Large intestine (tissue), 12 donors: ENCODE measurements at places on chromosomes 6 and 20. TPM values are rescaled to one million over a fixed set of nuclear protein-coding genes. Genes with fewer than 3 reads are reported as not detected.

Gene PRDM13
- polyA plus RNA-seq = 0.03 TPM

Gene WFDC5
- polyA plus RNA-seq = not detected

Gene NFS1
- 32.1 TPM for polyA plus RNA-seq

Gene LAMA4
- 57.6 TPM for polyA plus RNA-seq

Gene USP49
- polyA plus RNA-seq = 5.3 TPM

Gene SLC17A3
- polyA plus RNA-seq = 0.43 TPM

Gene TMEM14C
- polyA plus RNA-seq = 144 TPM

DNA sequence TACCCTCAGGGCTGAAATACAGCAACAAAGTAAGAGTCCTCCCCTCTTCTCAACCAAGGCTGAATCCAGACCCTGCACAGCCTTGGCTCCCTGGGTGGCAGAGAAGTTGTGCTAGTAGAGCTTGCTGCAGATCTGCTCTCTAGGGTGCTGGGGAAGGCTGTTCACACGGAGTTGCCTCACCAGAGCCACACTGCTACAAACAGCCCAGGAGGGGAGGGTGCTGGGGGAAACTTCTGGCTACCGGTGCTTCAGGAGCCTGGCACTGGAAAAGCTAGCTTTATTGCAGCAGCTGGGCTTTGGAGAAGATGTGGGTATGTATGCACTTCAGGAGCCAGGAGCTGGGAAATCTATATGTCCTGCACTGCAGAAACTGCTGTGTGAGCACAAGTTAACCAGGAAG lies 37.6 kb upstream of the SUPT3H start:
- no peak for DNase-seq

DNA sequence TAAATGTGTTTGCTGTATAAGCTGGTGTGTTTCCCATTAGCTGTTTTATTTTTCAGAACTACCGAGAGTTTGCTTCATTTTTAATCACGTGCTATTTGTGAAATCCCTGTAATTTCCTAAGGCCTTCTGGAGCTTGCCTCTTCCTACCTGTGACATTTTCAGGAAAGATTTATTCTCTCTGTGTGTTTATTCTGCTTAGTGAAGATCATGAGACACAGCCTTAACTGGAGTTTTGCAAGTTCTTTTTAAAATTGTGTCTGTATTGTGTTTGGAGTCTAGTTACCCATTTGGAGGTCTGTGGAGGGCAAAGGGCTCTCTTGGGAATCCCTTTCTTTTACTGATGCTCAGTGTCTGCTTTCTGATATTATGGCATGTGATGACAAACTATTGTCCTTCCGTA lies 359.1 kb upstream of the FLRT3 start:
- DNase-seq = no peak

DNA sequence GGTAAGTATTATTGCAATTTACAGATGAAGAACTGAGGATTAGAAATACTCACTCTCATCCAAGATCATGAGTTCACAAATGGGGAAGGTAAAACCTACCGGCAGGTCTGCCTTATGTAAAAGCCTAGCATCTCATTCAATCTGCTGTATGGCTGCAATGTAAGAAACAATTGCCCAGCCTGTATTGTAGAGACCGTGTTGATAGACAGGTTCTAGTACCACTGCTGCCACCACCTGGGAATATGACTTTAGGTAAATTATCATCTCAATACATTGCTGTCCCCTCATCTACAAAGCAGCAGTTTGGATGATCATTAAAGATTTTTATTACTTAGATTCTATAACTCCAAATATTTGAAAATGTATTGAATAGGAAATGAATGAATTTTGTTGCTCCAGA lies 23.3 kb upstream of the ARHGAP18 start:
- DNase-seq = no peak

DNA sequence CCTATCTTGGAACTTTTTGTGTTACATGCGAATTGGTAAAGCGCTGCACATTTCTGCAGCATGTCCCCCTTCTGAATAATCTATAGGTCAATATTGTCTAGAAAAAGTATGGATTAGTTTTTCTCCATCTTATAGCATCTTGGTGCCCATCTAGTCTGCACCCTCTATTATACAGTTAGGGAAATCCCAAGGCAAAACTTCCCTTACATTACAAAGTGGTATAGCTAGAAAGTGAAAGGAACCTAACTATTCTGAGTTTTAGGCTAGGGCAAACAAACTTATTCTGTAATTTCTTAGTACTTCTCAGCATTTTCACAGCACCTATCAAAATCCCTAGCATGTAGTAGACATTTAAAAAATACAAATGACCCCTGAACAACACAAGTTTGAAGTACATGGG lies 133.5 kb upstream of the CCDC28A start:
- no peak for DNase-seq

GRCh38 chr6:167990016-167990945 lies 7.2 kb upstream of the KIF25 start:
- no peak for DNase-seq

DNA sequence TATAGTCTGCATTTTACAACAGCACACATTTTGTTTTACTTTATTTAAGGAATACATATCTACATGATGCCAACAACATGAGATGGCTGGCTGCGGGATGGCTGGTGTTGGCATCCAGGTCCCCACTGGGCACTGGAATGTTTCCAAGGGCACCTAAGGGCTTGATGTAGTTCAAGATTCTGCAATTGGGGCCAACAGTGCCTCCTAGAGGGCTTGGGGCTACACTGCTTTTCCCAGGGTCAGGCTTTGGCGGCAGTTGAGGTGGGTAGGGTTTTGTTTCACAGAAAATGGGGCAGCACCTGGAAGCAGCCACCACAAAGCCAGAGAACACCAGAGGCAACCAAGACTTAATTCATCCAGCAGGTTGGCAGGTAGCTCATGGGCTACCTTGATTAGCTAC lies 202.2 kb upstream of the PRND start:
- no peak for DNase-seq

- DNase-seq = no peak
These were observed 10.9 kb upstream of the MAS1 start for GRCh38 chr6:159879856-159880255.

GRCh38 chr20:35467339-35468224 lies 12.2 kb downstream of the CEP250 start:
- DNase-seq = peak; percentile 62

- peak; percentile 82 for DNase-seq
These were observed 50.5 kb downstream of the KCNK5 start for GRCh38 chr6:39178804-39179203.

DNA sequence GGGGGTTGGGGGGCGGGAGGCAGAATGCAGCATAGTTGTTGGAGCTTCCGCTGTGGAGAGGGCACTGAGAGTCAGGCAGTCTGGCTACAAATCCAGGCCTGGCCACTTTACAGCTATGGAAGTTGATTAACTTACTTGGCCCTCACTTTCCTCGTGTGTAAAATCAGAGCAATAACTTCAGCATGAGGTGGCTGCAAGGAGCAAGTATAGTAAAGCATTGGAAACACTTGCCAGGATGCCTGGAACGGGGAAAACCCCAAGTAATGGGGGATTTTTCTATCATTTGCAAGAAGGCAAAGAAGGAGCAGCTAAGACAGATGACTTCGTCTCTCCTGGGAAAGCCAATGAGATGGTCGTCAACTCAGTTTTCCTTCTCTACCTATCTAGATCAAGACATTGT lies 35.8 kb downstream of the AGPAT4 start:
- DNase-seq = no peak

GRCh38 chr6:52352239-52353018 lies 9.5 kb upstream of the PAQR8 start:
- no peak for DNase-seq

- no peak for DNase-seq
These were observed 54.8 kb downstream of the NFATC2 start for GRCh38 chr20:51487565-51488268.

DNA sequence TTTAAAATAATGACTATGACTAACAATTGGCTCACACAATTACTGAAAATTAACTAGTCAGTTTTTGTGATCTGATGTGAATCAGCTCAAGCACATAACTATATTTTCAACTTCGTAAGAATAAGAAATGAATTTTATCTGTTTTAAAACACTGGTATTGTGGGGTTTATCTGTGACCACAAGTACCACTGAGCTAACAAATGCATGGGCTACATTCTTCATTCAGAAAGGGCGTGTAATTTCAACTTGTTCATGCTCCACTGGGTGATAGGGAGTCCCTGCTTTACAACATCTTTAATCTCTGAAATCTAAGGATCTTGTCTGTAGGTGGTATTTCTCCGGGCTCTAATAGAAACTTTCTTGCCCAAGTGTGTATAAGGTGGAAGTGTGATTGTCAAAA lies 1311.5 kb upstream of the GJE1 start:
- no peak for DNase-seq

GRCh38 chr20:50915424-50915823 lies 15.8 kb downstream of the ADNP start:
- DNase-seq = no peak

- DNase-seq = no peak
These were observed 44.2 kb upstream of the SCRT2 start for GRCh38 chr20:719816-720215.

DNA sequence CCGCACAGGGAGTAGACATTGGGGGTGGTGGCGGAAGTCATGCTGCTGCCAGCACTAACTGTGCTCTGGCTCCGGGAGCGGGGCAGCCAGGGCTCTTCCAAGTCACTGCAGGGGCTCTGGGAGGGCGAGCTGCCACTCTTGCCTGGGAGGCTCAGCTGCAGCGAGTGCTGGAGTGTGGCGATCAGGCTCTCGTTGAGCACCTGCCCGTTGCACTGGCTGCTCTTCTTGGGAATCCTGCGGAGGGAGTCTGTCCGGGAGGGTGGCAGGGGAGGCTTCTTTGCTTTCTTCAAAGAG lies 28.0 kb downstream of the HEBP2 start:
- no peak for DNase-seq

- DNase-seq = no peak
These were observed 71.8 kb upstream of the PHACTR2 start for GRCh38 chr6:143605906-143606521.

- DNase-seq = no peak
These were observed 2.7 kb upstream of the HACE1 start for GRCh38 chr6:104862456-104862855.

- no peak for DNase-seq
These were observed 47.5 kb downstream of the EFCAB8 start for GRCh38 chr20:32906200-32906599.

GRCh38 chr6:193773-194310 lies 98.4 kb upstream of the DUSP22 start:
- no peak for DNase-seq

GRCh38 chr20:17395729-17396128 lies 135.4 kb downstream of the BFSP1 start:
- DNase-seq = no peak

- DNase-seq = no peak
These were observed 10.4 kb upstream of the FKBPL start for GRCh38 chr6:32140420-32141046.

DNA sequence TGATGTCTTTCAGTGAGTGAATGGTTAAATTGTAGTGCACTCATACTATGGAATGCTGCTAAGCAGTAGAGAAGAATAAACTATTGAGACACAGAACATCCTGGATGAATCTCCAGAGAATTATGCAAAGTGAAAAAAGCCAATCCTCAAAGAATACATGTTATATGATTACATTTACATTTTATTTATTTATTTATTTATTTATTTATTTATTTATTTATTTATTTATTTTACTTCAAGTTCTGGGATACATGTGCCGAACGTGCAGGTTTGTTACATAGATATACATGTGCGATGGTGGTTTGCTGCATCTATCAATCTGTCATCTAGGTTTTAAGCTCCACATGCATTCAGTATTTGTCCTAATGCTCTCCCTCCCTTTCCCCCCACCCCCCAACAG lies 175.8 kb upstream of the VGLL2 start:
- DNase-seq = no peak

DNA sequence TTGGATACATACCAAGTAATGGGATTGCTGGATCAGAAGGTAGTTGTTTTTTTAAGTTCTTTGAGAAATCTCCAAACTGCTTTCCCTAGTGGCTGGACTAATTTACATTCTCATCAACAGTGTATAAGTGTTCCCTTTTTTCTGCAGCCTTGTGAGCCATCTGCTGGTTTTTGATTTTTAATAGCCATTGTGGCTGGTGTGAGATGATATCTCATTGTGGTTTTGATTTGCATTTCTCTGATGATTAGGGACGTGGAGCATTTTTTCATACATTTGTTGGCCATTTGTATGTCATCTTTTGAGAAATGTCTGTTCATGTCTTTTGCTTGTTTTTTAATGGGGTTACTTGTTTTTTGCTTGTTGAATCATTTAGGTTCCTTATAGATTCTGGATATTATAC lies 34.8 kb downstream of the TOP1 start:
- DNase-seq = no peak

DNA sequence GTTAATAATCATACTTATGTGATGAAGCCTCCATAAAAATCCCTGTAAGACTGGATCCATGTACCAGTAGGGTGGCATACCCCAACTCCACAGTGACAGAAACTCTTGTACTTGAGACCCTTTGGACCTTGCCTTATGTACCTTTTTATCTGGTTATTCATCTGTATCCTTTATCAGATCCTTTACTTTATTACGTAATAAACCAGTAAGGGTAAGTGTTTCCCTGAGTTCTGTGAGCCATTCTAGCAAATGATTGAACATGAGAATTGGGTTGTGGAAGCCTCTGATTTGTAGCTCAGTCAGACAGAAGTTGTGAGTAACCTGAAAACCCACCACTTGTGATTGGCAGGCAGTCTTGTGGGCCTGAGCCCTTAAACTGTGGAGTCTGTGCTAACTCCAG lies 229.7 kb downstream of the FOXA2 start:
- DNase-seq = no peak

DNA sequence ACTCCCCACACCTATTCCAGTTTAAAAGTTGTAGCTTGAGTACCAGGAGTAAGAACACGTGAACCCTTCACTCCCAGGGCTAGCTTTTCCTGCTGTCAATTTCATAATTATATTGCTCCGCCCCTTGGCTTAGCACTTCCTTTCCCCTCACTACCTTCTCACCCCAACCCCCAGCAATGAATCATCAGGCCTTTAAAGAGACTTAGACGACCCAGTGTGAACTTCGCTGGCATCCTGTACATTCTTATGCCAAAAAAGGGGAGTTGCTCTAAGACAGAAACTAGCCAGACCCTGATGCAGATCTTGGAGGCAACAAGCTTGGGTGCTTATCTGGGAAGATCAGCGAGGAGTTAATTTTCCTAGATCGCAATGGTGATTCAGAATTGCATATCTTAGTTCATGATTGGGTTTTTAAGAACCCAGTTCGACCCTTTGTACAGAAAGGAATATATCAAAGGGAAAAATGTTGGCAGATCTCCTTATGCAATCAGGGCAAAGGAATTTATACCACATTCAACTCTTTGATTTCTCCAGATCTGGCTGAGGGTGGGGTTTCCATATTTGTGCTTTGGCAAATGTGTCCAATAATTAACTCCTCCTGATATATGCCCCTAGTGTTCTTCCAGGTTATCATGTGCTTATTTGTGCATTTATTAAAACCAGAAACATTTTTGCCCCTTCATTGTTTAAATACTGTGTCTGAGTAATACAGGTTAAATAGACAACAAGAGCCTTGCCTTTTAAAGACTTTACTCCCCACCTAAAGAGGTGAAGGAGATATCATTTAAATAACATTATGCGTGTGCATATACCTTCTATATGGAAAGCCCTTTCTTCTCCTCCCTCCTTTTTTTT lies 8.1 kb upstream of the ATXN1 start:
- peak; percentile 58 for DNase-seq

GRCh38 chr20:40991181-40991889 lies 37.3 kb upstream of the TOP1 start:
- no peak for DNase-seq
